ENCODE measurements at places on chromosomes 6 and 20.

- DNase-seq: no peak
These were observed 103.4 kb upstream of the KCNG1 start for GRCh38 chr20:51126337-51126736.

GRCh38 chr20:54176610-54177009 is 2.8 kb upstream of the CYP24A1 start:
- no peak for DNase-seq

- DNase-seq: no peak
These were observed 50.2 kb downstream of the AGPAT4 start for GRCh38 chr6:161223646-161224045.

- peak; percentile 53 for DNase-seq
These were observed 351.9 kb upstream of the PRND start for GRCh38 chr20:4369798-4370124.

DNA sequence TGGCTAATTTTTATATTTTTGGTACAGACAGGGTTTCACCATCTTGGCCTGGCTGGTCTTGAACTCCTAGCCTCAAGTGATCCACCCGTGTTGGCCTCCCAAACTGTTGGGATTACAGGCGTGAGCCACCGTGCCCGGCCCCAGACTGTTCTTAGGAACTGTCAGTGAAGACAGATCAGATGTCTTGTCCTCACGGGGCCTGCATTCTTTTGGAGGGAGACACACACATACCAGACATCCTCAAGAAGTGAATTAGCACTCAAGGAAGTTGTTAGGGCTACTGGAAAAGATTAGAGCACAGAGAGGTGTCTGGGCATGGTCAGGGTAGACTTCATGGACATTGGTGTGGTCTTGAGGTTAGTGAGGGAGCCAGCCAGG is 10.3 kb upstream of the LPIN3 start:
- no peak for DNase-seq

- no peak for DNase-seq
These were observed 399 bp upstream of the REPS1 start for GRCh38 chr6:138988469-138988834.

- DNase-seq: no peak
These were observed 58.1 kb upstream of the SHLD1 start for GRCh38 chr20:5691918-5692618.

- DNase-seq: peak; percentile 26
These were observed 54.4 kb downstream of the RTN4IP1 start for GRCh38 chr6:106574741-106575458.

DNA sequence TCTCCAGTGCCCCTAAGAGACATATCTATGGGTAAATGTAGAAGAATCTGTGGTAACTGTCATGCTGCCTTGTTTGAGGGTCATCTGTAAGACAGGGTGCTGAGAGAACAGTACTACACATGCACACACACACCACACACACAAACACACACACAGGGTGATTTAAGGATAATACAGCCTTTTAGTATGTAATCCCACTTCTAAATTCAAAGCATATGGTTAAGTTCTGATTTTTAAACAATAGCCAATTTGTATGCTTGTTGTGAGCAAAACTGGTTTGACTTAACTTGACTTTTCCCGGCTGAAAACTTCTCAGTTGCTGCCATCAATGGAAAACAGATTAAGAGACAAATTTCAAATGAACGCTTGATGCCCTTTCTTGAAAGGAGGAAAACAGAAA is 241.8 kb downstream of the ADGRG6 start:
- no peak for DNase-seq

DNA sequence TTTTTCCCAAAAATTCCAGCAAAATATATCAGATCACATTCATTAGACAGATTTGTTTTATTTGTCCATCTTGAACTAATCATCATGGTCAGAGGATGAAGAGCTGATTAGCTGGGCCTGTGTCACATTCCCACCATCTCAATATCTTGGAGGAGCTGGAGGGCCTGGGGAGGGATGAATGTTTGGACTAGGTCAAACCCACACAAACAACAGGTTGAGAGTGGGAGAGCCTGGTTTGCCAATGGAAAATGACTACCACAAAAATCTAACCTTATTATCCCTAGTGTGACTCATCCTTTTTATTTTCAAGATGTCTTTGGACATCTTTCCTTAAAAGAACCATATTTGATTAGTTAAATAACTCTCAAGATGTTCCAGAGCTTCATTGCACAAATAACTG is 242.4 kb downstream of the OGFRL1 start:
- no peak for DNase-seq

GRCh38 chr6:158718461-158719046 is 68.7 kb downstream of the SYTL3 start:
- DNase-seq: no peak

DNA sequence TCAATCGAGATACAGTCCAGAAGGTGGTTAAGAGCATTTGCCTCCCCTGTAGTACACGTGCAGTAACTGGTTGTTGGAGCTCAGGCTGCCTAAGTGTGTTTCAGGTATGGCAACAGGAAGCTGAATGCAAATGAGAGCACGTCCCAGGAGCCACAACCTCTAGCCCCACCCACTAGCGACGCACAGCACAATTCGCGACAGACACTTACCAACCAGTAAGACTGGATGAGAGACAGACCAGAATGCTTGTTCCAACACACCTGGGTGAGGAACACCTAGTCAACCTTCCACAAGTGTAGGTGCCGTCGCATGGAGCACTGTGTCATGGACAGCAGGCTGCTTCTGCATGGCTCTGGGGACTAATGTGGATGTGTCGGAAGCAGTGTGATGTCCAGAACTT is 7.2 kb upstream of the SERPINB1 start:
- DNase-seq: peak; percentile 75

GRCh38 chr6:27205375-27206278 is 41.9 kb upstream of the PRSS16 start:
- peak; percentile 55 for DNase-seq

DNA sequence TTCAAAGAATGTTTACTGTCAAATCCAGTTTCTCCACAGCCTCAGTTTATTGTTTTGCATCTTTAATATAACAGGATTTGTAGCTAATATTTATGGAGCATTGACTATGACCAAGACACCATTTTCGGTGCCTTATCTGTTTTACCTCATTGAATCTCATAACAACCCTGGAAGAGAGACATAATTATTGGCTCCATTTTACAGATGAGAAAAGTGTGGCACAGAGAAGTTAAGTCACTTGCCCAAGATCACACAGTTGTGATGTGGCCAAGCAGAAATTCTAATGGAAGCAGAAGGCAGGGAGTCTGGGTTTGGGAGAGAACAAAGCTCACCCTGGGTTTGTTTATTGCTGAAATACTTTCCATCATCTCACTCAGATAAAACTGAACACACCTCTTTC is 17.5 kb upstream of the NFATC2 start:
- DNase-seq: no peak

DNA sequence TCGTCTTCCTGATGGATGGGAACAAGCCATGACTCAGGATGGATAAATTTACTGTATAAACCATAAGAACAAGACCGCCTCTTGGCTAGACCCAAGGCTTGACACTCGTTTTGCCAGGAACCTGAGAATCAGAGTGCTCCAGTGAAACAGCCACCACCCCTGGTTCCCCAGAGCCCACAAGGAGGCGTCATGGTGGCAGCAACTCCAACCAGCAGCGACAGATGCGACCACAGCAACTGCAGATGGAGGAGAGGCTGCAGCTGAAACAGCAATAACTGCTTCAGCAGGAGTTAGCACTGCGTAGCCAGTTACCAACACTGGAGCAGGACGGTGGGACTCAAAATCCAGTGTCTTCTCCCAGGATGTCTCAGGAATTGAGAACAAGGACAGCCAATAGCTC is 100.9 kb upstream of the SAMD5 start:
- DNase-seq: no peak

DNA sequence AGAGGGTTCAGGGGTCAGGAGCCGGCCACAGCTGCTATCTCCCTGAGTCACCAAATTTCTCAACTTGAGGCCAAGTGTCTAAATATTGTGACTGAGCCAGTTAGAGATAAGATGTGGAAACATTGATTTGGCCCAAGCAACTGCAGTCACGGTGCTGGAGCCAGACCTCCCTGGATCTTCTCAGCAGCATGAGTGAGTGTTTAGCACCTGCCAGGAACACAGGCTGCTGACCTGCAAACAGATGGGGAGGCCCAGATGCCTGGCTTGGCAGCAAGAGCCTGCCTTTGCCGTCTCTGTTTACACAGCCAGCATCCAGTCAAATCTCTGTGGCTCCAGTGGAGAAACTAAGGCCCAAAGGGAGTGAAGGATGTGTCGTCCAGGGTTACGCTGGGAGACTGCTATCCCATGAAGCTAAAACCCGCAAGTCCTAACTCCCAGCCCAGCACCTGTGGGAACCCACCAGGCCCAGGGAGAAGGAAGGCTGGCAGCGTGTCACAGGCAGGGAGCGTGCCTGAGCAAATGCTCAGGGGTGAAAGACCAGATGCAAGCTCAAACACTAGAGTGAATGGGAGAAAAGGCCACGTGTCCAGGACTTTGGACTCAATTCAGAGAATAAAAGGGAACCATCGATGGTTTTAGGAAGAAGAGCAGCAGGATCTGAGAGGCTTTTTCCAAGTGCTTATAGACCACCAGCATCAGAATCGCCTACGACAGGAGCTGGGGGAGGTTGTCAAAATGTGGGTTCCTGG is 15.9 kb upstream of the PTGIS start:
- no peak for DNase-seq

DNA sequence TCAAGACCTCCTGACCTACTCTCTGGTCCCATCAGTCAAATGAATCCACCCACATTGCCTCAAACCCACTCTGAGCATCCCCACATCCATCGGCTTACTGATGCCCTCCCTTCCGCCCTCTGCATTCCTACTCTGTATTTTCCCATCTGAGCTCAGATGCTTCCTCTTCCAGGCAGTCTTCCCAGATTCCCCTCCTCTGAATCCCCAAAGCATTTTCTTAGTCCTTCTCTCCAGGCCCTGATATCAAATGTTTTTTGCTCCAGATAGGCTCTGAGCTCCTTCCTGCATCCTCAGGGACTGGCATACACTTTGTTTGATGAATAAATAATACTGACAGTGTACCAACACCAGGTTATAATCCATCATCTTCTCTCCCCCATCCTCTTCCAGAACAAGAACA is 3.9 kb downstream of the PLTP start:
- DNase-seq: no peak

DNA sequence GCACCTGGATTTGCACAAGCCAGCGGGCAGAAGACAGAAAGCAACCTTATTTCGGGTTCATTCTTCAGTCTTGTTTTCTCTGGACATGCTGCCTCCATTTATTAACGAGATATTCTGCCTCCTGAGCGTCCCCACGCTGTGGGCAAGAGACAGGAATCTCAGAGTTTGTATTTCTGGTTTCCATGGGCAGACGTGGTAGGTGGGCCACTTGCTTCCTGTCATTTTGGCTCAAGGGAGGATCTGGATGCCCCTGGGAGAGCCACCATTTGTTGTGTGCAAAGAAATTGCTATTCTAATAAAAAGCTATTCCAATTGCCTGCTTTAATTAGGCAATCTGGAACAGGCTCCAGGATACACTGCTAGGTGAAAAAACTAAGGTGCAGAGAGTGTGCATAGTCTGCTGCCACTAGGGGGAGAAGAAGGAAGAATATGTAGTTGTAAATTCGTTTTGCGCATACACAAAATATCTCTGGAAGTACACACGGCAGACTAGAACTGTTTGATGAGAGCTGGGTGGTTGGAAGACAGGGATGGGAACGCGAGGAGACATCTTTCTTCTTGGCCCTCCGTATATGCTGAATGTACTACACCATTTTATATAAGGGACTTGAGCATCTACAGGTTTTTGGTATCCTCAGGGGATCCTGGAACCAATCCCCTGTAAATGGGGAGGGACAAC is 30.1 kb upstream of the SLC16A10 start:
- no peak for DNase-seq

GRCh38 chr6:108835218-108835850 is 12.9 kb upstream of the ARMC2 start:
- peak; percentile 90 for DNase-seq

GRCh38 chr6:159982731-159983506 is 14.0 kb downstream of the IGF2R start:
- no peak for DNase-seq

- DNase-seq: no peak
These were observed 13.4 kb downstream of the LGSN start for GRCh38 chr6:63306420-63306819.
